ENCODE measurements at places on chromosomes 7 and 10. TPM values are rescaled to one million over a fixed set of nuclear protein-coding genes. Genes with fewer than 3 reads are reported as not detected.

The NPY gene
- total RNA-seq: not detected

The PLAC9 gene
- not detected for total RNA-seq

The LOXL4 gene
- total RNA-seq: 20.1 TPM

The CALY gene
- total RNA-seq: not detected

The EPHB6 gene
- 2.0 TPM for total RNA-seq

The CH25H gene
- total RNA-seq: 0.10 TPM

The FAM20C gene
- 34.9 TPM for total RNA-seq

The SAMD9L gene
- total RNA-seq: 15.6 TPM

Measured in renal cortical epithelial cell (primary cell).